ENCODE measurements at places on chromosomes 6 and 20.
A peak's percentile ranks its signal among the peaks of the same experiment; 100 is the strongest.

DNA sequence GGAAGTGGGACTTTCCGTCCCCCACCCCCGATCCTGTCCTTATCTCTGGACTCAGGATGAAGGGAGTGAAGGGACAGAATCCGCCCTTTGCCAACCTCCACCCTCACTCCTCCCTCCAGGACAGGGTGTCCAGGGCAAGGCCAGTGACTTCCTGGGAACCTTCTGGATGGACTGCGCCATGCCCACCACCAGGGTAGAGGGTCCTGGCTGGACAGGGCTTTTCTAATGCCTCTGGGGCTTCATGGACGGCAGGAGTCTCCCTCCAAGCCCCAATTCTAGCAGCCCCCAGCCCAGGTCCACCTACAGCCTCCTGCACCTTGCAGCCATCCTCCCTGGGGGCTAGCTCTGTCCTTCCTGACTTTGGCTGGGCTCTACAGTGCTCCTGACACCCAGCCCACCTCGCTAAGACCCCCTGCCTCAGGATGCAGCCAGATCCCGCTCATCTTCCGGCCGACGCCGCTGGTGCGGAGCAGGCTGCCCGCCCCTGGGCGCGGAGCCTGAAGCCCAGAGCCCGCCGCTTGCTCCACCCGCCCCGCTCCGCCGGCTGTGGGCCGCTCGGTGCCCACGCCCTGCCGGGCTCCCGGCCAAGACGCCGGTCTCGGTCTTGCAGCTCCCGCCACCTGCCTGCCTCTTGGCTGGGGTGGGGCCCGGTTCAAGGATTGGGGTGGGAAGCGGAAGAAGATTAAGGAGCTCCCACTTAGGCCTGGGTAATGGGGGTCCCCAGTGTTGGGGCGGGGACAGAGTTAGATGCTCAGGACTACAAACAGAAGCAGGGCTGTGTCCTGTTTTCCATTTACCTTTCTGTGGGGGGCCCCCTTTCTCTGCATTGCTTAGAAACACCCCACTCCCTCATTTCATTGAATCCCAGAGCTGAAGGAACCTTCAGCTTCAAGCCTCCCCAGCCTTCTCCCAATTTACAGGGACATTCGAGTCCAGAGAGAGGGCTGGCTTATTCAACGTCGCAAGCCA, 72.8 kb downstream of the MDGA1 start:
- no peak for DNase-seq

GRCh38 chr6:3358413-3359100, 98.3 kb downstream of the SLC22A23 start:
- DNase-seq = no peak

GRCh38 chr6:125222531-125223455, 69.2 kb downstream of the TPD52L1 start:
- no peak for DNase-seq

DNA sequence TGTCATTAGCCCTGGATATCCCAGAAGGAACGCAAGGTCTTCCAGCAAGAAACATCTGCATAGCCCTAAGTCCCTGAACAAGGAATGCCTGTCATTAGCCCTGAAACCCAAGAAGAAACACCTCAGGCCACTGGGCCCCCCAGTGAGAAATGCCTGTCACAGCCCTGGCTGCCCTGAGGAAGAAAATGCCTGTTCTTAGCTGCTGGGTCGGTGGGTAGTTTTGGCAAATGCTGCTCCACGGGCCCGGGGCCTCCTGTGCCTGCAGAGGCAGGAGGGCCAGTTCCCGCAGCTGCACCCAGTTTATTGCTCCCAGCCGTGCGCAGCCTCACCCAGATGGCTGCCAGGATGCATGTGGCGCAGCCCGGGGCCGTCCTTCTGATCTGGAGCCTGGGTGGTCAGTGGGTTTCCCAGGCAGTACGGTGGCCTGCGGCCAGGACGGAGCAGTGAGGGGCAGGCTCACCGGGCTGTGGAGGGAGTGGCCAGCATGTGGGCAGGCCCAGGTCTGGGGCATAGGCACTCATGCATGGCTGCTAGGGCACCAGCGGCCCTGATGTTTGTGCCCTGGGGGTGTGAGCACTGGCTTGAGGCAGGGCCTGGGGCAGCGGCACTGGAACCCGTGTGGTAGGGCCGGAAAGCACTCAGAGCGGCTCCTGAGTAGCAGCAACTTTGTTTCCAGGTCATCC, 219.0 kb downstream of the ERMARD start:
- no peak for DNase-seq

- no peak for DNase-seq
Observed at GRCh38 chr6:128456510-128457230, 63.7 kb downstream of the PTPRK start.

- no peak for DNase-seq
Observed at GRCh38 chr6:9862603-9863167, 552.2 kb downstream of the TFAP2A start.

DNA sequence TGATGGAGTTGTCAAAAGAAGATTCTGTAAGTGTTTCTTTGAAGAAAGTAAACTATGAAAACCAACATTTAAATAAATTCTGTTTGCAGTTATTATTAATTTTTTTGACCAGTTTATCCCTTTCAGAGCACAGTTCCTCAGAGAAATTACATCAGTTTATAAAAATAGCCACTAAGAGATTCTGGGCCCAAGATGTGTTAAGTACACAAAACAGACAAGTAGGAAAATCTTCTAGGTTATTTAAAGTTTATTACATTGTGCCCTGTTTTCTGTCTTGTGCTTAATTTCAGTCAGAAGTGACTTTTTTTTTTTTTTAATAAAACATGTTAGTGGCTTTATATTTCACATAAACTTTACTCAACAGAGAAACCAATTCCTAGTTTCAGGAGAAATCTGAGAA, 72.3 kb downstream of the ECT2L start:
- no peak for DNase-seq

GRCh38 chr6:120965814-120966213, 368.5 kb downstream of the TBC1D32 start:
- DNase-seq = no peak

GRCh38 chr20:7305976-7306375, 538.5 kb downstream of the BMP2 start:
- no peak for DNase-seq

DNA sequence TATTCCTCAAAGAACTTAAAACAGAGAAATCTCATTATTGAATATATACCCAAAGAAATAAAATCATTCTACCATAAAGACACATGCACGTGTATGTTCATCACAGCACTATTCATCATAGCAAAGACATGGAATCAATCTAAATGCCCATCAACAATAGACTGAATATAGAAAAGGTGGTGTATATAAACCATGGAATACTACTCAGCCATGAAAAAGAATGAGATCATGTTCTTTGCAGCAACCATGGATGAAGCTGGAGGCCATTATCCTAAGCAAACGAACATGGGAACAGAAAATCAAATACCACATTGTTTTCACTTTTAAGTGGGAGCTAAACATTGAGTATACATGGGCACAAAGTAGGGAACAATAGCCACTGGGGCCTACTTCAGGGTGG, 12.3 kb upstream of the GPR63 start:
- DNase-seq = no peak

DNA sequence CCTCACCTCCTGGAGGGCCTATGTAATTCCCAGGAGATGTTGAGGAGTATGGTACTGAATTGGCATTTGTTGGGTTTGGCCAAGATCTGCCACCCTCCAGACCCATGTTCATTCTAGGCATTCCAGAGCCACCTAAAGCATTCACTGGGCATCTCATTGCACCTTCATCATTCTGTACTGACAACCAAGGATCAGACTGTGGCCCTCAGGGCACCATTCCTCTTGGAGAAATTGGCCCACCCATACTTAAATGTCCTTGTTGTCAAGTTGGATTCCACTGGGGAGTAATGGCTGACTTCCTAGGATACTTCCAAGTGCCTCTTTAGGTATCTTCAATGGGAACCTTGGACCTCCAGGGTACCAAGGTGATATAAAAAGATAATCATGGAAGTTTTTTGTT, 16.8 kb upstream of the IBTK start:
- DNase-seq = no peak

DNA sequence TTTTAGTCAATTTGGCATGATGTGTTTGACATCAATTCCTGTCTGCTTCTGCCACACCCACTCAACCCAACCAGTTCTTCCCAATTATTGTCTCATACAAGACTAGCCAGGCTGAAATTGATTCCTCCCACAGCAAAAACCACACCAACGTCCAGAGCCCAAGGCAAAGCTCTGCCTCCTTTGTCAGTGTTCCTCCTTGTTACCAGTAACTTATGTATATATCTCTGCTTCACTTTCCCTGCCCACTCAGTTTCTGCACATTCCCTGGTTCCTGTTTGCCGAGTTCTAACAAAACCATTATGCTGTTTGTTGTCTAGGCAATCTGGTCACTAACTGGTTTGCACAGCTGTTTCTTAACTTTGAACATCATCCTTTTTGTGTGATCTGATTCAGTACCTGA, 547.9 kb upstream of the PTCHD4 start:
- DNase-seq = no peak

DNA sequence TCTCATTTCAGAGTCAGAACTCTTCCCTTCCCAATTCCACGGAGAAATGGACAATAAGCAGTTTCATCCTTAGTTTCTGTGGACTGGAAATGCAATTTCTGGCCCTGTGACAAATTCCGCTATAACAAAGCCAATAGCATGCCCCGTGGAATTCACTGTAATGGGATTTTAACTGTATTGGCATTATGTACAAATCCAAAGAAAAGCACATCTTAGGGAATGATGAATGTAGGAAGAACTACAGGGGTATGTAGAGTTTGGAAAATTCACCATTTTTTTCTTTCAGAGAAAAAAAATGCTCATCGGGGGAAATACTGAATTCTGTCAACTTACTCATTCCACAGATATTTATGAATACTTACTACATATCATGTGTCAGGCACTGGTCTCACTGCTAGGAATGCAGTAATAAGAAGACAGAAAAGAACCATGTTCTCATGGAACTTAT, 43.5 kb downstream of the KIF6 start:
- peak; percentile 24 for DNase-seq

DNA sequence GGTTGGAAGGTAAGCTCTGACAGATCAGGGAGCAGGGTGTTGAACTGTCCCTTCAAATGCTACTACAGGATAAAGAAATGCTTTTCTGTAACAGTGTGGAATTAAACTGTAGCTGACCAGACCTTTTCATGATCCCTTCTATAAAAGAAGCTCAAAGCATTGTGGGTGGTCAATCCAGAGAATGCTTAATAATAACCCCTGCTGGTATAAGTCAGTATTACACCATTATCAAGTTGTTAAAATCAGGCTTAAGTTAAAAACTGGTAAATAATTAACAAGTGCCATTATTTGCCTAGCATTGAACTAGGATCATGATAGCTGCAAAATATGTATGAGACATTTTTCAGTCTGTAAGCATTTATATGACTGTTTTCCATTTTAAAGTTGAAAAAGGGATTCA, 468.9 kb downstream of the PKHD1 start:
- DNase-seq = no peak

GRCh38 chr6:169723200-169723909, 945 bp downstream of the PHF10 start:
- DNase-seq = peak; percentile 62

DNA sequence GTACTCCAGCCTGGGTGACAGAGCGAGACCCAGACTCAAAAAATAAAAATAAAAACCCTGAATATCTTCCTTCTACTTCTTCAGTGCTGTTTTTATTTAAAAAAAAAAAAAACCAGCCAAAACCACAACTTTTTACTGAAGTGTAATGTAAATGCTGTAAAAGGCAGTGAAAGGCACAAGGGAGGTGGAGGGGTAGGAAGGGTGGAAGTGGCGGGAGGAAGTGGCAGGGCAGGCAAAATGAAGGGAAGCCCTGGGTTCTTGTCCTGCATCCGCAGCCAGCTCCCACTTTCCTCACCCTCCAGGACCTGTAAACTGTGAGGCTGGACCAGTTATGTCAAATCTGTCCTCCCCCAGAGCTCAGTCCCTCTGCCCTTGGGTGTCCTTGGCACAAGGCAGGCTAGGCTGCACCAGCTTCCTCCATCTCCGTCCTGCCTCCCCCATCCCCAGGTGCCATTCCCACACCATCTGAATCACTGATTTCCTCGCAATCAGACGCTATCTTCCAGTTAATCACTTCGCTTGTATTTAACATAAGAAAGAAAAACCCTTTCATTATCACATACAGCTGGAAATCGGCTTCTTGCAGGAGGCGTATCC, 13.7 kb upstream of the PANK2 start:
- no peak for DNase-seq

DNA sequence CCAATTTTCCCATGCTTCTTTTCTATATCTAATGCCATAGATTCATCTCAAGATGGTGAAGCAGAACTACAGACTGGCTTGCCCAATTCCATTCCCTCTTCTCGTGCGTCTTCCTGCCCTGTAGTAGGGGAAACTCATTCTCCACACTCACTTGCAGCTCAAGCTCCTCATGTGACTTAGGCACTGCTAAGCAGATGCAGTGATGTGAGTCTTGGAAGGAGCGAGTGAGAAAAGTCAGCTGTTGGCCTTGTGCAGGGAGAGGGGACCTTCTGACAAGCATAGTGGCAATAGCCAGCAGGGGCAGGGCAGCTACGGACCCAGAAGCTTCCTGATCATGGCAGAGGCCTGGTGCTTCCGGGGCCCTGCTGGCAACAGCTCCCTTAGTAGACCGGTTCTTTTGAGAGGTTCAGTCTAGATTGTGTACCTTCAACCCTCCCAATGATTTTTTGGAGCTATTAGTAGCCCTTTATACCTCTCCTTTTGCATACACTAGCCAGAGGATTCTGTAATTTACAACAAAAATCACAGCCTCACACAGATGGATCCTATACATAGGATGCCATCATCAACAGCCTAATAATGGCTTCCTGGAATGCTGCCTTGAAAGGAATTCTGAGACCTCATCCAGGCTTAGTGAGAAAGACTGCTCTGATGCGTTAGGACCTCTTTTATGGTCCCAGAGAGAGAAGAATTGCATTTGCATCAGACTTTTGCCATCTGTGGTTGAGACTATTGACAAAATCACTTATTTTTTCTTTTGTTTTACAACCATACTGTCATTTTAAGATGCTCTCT, 121.5 kb upstream of the RIPOR2 start:
- DNase-seq = no peak

GRCh38 chr6:84415517-84415916, 188.1 kb upstream of the CEP162 start:
- no peak for DNase-seq

DNA sequence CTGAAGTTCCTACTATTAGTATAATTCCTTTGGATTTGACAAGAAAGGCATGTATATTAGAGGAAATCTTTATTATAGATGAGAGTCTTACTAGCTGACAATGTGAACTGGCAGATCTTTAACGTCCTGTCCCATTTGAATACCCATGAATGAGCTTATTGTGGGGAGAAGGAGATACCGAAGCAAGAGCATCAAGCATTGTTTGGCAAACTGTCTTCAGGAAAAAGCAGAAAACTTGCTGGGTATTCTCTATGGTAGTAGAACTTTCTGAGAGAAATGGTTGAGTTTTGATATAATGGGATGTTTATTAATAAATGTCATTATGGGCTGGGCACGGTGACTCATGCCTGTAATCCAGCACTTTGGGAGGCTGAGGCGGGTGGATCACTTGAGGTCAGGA, 18.3 kb downstream of the RSPO3 start:
- DNase-seq = no peak

- no peak for DNase-seq
Observed at GRCh38 chr20:33668466-33669155, 1.9 kb downstream of the ACTL10 start.

DNA sequence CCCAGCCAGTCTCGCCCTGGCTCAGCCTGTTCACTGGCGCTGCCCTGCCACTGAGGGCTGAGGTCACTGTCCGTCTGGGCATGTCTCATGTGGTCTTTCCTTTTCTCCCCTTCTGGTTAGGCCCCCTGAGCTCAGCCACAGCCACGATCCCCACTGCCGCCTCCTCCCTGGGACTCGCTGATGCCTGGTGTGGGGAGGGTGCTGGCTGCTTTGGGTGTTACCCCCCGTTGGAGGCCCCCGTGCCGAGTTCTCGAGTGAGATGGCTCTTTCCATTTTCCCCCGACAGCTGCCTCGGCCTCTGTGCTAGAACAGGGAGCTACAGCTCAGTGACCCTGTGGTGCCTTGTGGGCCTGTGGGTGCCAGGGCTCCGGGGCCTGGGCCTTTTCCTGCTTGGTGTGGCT, 14.9 kb upstream of the TCFL5 start:
- DNase-seq = no peak
